ENCODE measurements at places on chromosomes 4 and X.

- DNase-seq, result no peak
Observed at GRCh38 chrX:96909291-96909690, 25.6 kb downstream of the RPA4 start.

GRCh38 chr4:123349421-123350190 is 47.0 kb upstream of the SPRY1 start:
- no peak for DNase-seq

- DNase-seq, result no peak
Observed at GRCh38 chr4:11631416-11631815, 202.7 kb upstream of the HS3ST1 start.

DNA sequence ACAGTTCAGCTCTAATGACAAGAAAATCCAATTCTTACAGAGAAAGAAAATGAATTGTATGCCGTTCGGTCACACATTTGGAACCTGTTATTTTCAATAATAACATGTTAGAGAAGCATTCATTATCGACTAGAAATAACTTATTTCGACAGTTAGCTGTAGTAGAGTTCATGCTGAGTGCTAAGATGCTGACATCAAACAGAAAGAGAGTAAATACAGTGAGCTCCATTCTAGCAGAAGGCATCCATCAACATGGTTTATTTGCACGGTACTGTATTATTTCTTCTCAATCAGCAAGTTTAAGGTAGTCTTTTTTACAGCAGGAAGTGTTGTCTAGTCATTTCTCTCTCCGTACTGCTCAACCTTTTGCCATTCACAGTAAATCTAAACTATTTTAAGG is 732.1 kb downstream of the STIM2 start:
- no peak for DNase-seq

DNA sequence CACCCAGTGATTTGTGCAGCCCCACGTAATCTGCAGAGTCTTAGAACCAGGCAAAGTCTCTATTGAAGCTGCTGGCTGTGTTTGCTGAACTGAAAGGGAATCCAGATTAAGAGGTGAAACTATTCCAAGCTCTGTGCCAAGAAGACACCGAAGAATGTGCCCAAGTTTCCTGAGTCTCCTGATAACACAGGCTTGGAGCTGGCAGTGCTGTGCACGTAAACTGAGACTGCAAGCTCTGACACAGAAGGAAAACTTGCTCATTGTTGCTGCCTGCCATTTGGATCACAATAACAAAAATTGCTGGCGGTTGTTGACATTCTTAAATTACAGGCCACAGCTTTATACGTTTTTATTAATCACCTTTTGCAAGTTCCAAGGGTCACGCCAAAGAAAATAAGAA is 60.2 kb upstream of the VCX3B start:
- DNase-seq, result no peak
